ENCODE measurements at places on chromosomes 5 and 9.

- no peak overlapping the region for H3K4me3 ChIP-seq
- no peak for DNase-seq
- no peaks in the 10 kb centered on the region for H3K4me1 ChIP-seq
- H3K36me3 ChIP-seq, result no peaks in the 10 kb centered on the region
- no peak overlapping the region for H3K27ac ChIP-seq
Measured at GRCh38 chr5:150644058-150644457, 3.6 kb downstream of the SYNPO start.

- no peaks in the 10 kb centered on the region for H3K36me3 ChIP-seq
- H3K4me3 ChIP-seq, result peak overlapping the region; percentile 65
- H3K27ac ChIP-seq, result peak overlapping the region; percentile 79
Measured at GRCh38 chr5:14142202-14142826, 828 bp upstream of the TRIO start.

- H3K27ac ChIP-seq, result no peak overlapping the region
- H3K4me1 ChIP-seq, result no peaks in the 10 kb centered on the region
- no peaks in the 10 kb centered on the region for H3K27me3 ChIP-seq
- no peak overlapping the region for H3K4me3 ChIP-seq
Measured at GRCh38 chr9:134611046-134611445, 30.6 kb upstream of the COL5A1 start.

DNA sequence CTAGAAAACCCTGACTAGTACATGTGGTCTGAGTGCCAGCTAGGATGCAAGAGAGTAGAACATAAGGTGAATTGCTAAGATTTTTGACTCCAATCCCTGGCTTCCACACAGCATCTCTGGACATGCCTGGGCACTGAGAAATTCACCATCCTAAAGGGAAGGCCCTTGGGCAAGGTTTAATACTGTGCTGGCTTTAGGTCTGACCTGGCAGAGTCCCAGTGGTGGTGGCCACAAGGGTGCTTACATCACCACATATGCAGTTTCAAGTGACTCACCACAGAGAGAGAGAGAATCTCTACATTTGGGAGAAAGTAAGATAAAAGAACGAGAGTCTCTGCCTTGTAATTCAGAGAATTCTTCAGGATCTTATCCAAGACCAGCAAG lies 661.6 kb upstream of the C9orf72 start:
- DNase-seq, result no peak
- no peaks in the 10 kb centered on the region for H3K36me3 ChIP-seq
- no peaks in the 10 kb centered on the region for H3K4me1 ChIP-seq
- no peak overlapping the region for H3K27ac ChIP-seq
- H3K27me3 ChIP-seq, result no peaks in the 10 kb centered on the region
- no peak overlapping the region for H3K4me3 ChIP-seq

GRCh38 chr9:111630182-111630963 lies 761 bp upstream of the DNAJC25 start:
- H3K36me3 ChIP-seq, result no peaks in the 10 kb centered on the region
- DNase-seq, result no peak
- H3K27ac ChIP-seq, result peak overlapping the region; percentile 38
- no peaks in the 10 kb centered on the region for H3K27me3 ChIP-seq

GRCh38 chr5:178442405-178443257 lies 147.6 kb downstream of the COL23A1 start:
- H3K4me1 ChIP-seq, result no peaks in the 10 kb centered on the region
- no peaks in the 10 kb centered on the region for H3K36me3 ChIP-seq
- H3K4me3 ChIP-seq, result no peak overlapping the region
- DNase-seq, result no peak
- no peaks in the 10 kb centered on the region for H3K27me3 ChIP-seq
- no peak overlapping the region for H3K27ac ChIP-seq

DNA sequence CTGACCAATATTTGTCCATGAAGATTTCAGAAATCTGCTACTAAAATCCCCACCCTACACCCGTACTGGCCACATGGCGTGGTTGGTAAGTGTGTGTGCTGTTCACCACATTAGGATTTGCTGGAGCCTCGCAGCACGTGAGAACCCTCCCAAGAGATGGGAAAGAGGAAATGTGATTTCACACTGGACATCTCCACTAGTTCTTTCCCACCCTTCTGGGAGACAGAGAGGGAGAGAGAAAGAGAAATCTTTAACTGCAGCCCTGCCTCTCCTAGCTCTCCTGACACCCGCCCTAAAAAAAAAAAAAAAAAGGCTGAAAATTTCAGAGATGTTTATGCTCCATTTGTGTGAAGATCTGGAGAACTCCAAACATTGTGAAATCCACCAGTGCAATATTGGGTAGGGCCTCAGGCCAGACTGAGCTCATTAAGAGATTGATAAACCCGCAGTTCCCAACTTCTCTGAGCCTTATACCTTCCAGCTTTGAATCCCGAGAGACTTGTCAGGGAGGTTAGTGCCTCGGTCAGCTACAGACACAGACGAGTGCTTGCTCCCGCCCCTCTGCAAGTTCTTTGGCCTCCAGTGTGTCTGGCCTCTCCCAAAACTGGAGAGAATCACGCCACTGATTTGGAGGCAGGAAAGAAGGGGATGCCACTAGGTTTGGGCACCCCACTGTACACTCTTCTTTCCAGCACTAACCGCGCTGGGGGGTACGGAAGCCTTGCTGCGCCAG lies 1.9 kb downstream of the SPRY4 start:
- no peak overlapping the region for H3K27ac ChIP-seq
- peaks cover 32% of the 10 kb centered on the region for H3K4me1 ChIP-seq
- H3K27me3 ChIP-seq, result peaks cover 38% of the 10 kb centered on the region
- no peak for DNase-seq

DNA sequence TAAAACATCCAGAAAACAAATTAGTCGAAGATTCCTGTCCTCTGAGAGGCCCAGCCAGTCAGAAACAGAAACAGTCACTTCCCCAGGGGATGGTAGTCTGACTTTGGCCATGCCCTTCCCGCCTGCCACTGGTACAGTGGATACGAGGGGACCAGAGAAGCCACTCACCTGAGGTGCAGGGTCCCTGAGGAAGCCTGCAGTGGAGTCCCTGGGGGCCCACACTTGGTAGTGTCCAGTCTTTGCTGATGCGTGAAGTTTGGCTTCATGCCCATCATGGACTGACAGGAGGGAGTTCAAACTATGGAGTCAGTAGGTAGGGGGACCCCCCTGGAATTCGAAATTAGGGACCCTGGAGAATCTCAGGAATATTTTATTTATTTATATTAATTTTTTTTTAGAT lies 147.5 kb downstream of the DAB2IP start:
- DNase-seq, result no peak
- no peak overlapping the region for H3K27ac ChIP-seq
- H3K27me3 ChIP-seq, result peaks cover 3% of the 10 kb centered on the region
- H3K4me1 ChIP-seq, result no peaks in the 10 kb centered on the region
- no peaks in the 10 kb centered on the region for H3K36me3 ChIP-seq

GRCh38 chr5:122063836-122064235 lies 14.2 kb downstream of the LOX start:
- no peak overlapping the region for H3K4me3 ChIP-seq
- H3K4me1 ChIP-seq, result no peaks in the 10 kb centered on the region
- no peaks in the 10 kb centered on the region for H3K27me3 ChIP-seq
- DNase-seq, result no peak
- H3K27ac ChIP-seq, result no peak overlapping the region

- DNase-seq, result no peak
- H3K4me1 ChIP-seq, result no peaks in the 10 kb centered on the region
- H3K27me3 ChIP-seq, result no peaks in the 10 kb centered on the region
- H3K36me3 ChIP-seq, result no peaks in the 10 kb centered on the region
- no peak overlapping the region for H3K27ac ChIP-seq
Measured at GRCh38 chr9:120974921-120975320, 48.3 kb upstream of the TRAF1 start.

GRCh38 chr9:75002422-75003023 lies 25.6 kb downstream of the CARNMT1 start:
- peaks cover 6% of the 10 kb centered on the region for H3K36me3 ChIP-seq
- no peak for DNase-seq
- H3K4me1 ChIP-seq, result no peaks in the 10 kb centered on the region
- H3K27ac ChIP-seq, result no peak overlapping the region
- H3K4me3 ChIP-seq, result no peak overlapping the region
- no peaks in the 10 kb centered on the region for H3K27me3 ChIP-seq

- no peak overlapping the region for H3K4me3 ChIP-seq
- H3K36me3 ChIP-seq, result no peaks in the 10 kb centered on the region
- H3K4me1 ChIP-seq, result no peaks in the 10 kb centered on the region
- H3K27me3 ChIP-seq, result no peaks in the 10 kb centered on the region
- no peak for DNase-seq
Measured at GRCh38 chr5:108925073-108925472, 177.4 kb downstream of the FER start.

- DNase-seq, result no peak
- H3K4me3 ChIP-seq, result no peak overlapping the region
- H3K4me1 ChIP-seq, result no peaks in the 10 kb centered on the region
- H3K27me3 ChIP-seq, result no peaks in the 10 kb centered on the region
- no peak overlapping the region for H3K27ac ChIP-seq
Measured at GRCh38 chr9:115715666-115716065, 437.9 kb upstream of the PAPPA start.

GRCh38 chr9:132828201-132828770 lies 49.8 kb downstream of the AK8 start:
- no peaks in the 10 kb centered on the region for H3K4me1 ChIP-seq
- no peak for DNase-seq
- no peak overlapping the region for H3K4me3 ChIP-seq
- no peak overlapping the region for H3K27ac ChIP-seq

- no peaks in the 10 kb centered on the region for H3K27me3 ChIP-seq
- no peak overlapping the region for H3K27ac ChIP-seq
- H3K36me3 ChIP-seq, result peaks cover 62% of the 10 kb centered on the region
- peaks cover 2% of the 10 kb centered on the region for H3K4me1 ChIP-seq
- no peak for DNase-seq
Measured at GRCh38 chr9:132288361-132288760, 66.4 kb downstream of the SETX start.

DNA sequence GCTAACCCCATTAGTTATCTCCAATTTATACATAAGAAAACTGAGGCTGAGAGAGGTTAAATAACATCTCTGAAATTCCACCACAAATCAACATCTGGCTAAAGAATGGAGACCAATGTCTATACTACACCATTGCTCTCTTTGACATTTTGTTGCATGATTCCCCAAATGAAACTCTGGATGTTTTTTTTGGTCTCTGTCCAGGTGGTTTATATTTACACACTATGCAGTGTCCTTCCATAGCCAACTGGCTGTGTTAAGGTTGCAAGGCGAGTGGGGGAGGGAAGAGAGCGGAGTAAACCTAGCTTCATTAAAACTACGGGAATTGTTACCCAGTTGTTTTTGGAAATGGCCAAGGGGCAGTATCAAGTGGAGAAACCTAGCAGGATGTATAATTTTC lies 67.2 kb downstream of the KIF4B start:
- no peak overlapping the region for H3K4me3 ChIP-seq
- no peaks in the 10 kb centered on the region for H3K27me3 ChIP-seq
- no peaks in the 10 kb centered on the region for H3K36me3 ChIP-seq
- no peak for DNase-seq

DNA sequence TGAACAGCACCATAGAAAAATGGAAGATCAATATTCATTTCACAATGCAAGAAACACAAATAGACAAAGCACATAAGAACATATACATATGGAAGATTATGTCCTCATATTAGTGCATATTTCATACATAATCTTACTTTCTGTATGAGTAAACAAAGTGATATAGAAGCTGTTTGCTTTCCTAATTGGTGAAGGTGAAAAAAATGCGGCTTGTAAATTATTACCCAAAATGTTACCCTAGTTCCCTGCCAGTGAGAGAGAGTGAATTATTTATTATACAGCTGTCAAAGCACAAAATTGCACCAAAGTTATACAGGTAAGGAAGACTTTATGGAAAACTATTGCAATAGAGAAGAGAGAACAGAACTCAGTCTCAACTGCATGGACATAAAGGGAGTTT lies 1485.0 kb upstream of the CDH9 start:
- H3K4me3 ChIP-seq, result no peak overlapping the region
- no peaks in the 10 kb centered on the region for H3K36me3 ChIP-seq
- no peaks in the 10 kb centered on the region for H3K4me1 ChIP-seq
- DNase-seq, result no peak
- no peaks in the 10 kb centered on the region for H3K27me3 ChIP-seq
- no peak overlapping the region for H3K27ac ChIP-seq

GRCh38 chr9:98321269-98321668 lies 65.8 kb upstream of the TBC1D2 start:
- no peaks in the 10 kb centered on the region for H3K4me1 ChIP-seq
- H3K27me3 ChIP-seq, result no peaks in the 10 kb centered on the region
- H3K4me3 ChIP-seq, result no peak overlapping the region
- DNase-seq, result no peak
- H3K27ac ChIP-seq, result no peak overlapping the region
- H3K36me3 ChIP-seq, result no peaks in the 10 kb centered on the region

DNA sequence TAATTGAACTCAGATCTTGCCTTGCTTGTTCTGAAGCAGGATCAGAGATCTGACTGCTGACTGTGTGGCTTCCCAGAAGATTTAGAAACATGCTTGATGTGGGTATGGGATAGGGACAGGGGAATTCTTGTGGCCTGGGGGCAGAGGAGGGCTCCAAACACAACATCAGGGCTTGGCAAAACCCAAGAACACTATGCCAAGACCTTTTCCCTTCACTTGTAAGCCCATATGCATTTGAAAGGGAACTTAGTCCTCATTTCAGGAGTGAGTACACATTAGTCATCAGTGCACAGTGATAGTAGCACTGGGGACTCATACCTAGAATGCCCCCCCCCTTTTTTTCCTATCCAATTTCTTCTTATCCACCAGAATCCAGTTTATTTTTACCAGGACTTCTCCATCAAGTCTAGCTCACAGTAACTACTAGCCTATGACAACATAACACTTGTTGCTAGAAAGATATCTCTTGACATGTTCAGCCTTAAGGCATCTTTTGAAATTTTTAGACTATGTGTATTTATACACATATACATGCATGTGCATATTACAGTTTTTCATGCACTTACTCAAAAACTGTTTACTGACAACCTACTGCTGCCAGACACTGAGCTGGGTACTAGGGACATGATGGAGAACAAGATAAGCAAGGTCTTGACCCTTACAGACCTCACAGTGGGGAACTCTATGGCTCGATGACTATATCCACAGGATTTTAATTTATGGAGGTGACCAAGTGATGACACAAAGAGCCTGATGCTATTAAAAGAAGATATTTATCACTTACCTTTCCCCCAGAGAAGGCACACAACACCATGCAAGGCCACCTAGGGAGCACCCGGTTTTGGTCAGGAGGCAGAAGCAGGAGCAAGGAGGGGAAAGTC lies 158.3 kb upstream of the MAP3K1 start:
- no peaks in the 10 kb centered on the region for H3K4me1 ChIP-seq
- H3K27ac ChIP-seq, result no peak overlapping the region
- no peaks in the 10 kb centered on the region for H3K27me3 ChIP-seq
- no peak for DNase-seq
- no peaks in the 10 kb centered on the region for H3K36me3 ChIP-seq

GRCh38 chr9:99269416-99269815 lies 47.3 kb downstream of the SEC61B start:
- no peaks in the 10 kb centered on the region for H3K27me3 ChIP-seq
- no peaks in the 10 kb centered on the region for H3K36me3 ChIP-seq
- no peak overlapping the region for H3K4me3 ChIP-seq
- H3K4me1 ChIP-seq, result peaks cover 7% of the 10 kb centered on the region
- no peak for DNase-seq

GRCh38 chr9:89592963-89593726 lies 11.7 kb upstream of the GADD45G start:
- DNase-seq, result no peak
- H3K27ac ChIP-seq, result no peak overlapping the region
- no peak overlapping the region for H3K4me3 ChIP-seq
- peaks cover 5% of the 10 kb centered on the region for H3K4me1 ChIP-seq
- no peaks in the 10 kb centered on the region for H3K36me3 ChIP-seq
- peaks cover 2% of the 10 kb centered on the region for H3K27me3 ChIP-seq

GRCh38 chr9:94135222-94135621 lies 51.0 kb downstream of the PTPDC1 start:
- H3K36me3 ChIP-seq, result no peaks in the 10 kb centered on the region
- no peaks in the 10 kb centered on the region for H3K27me3 ChIP-seq
- DNase-seq, result no peak
- no peak overlapping the region for H3K27ac ChIP-seq
- H3K4me1 ChIP-seq, result no peaks in the 10 kb centered on the region
- no peak overlapping the region for H3K4me3 ChIP-seq

Data from natural killer cell (primary cell).